Stimulated activated CD4-positive, alpha-beta T cell treated with anti-CD3 and anti-CD28 coated beads, Interleukin-15, amount 100 ng/mL, for 1 hour (primary cell): ENCODE measurements at places on chromosomes 3 and 15.

DNA sequence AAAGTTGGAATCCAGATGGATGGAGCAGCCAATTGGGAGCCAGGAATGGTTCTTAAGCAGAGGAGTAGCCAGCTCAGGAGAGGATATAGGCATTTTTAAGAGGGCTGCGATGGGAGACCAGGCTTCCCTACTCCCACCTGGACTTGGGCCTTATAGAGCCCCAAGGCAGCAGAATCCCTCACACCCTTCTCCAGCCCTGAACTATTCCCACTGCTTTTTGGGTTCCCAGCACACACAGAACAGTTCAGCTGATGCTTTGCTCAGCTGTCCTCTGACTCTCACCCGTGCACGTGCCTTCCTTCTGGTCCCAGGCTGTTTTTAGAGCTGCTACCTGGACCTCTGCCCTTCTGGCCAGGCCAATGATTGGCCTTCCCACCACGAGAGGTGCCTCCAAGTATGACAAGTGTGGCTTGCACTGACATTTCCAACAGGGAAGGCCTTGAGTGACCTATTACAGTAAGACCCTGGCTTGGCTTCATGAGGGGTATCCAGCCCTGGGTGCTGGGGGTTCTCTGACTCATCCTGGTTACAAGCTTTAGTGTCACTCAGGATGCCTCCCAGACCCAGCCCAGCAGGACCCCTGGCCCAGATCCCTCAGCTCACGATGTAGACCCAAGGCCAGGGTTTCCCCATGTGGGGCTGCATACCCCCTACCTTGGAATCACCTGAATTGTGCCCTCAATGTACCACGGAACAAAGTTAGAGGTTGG is 25.2 kb downstream of the NOX5 start:
- no peak for DNase-seq

GRCh38 chr15:39919411-39919747 is 687 bp downstream of the GPR176 start:
- DNase-seq: no peak

DNA sequence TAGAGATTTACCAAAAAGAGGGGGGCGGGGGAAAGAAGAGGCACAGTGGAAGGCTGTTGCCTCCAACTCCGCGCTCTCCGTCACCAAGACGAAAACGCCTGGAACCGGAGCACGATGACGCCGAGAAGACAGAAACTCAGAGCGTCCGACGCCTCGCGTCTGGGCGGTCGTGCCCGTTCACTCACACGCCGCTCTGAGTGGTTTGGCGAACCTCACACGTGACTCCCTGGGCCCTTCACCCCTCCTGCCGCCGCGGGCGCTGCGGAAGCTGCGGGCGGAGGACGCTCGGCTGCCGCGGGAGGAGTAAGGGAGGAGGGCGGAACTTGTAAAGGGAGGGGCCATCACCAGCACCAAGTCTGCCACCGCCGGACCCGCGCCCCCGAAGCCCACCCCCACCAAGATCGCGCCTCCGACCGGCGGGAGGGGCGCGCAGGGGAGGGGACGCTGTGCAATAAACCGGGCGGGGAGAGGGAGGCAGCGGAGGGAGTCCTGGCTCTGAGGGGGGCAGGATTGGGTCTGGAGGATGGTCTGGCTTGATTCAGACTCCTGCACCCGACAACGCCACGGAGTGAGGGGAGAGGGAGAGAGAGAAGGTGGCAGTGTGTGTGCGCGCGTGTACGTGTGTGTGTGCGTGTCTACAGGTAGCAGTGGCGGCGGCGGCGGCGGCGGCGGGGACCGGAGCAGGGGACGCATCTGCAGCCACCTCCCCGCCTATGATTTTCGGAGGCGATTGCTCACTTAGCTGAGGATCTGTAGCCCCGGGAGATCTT is 1.9 kb upstream of the NLGN1 start:
- DNase-seq: no peak

DNA sequence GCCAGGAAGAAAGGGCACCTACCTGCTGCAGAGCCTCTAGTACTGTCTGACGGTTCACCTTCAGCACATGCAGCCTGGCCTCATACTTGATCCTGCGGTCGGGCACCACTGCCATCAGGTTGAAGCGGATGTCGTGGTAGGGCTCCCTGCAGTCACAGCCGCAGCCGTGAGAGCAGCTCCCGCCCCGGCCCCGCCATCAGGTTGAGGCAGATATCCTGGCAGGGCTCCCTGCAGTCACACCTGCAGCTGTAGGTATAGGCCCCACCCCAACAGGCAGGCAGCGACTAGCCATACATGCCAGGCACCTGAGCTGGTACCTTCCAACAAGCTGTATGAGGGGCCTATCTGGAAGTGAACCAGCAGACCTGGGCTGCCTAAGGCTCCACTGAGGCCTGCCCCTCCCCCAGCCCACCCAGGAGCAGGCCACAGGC is 38.7 kb downstream of the SEMA3G start:
- no peak for DNase-seq

DNA sequence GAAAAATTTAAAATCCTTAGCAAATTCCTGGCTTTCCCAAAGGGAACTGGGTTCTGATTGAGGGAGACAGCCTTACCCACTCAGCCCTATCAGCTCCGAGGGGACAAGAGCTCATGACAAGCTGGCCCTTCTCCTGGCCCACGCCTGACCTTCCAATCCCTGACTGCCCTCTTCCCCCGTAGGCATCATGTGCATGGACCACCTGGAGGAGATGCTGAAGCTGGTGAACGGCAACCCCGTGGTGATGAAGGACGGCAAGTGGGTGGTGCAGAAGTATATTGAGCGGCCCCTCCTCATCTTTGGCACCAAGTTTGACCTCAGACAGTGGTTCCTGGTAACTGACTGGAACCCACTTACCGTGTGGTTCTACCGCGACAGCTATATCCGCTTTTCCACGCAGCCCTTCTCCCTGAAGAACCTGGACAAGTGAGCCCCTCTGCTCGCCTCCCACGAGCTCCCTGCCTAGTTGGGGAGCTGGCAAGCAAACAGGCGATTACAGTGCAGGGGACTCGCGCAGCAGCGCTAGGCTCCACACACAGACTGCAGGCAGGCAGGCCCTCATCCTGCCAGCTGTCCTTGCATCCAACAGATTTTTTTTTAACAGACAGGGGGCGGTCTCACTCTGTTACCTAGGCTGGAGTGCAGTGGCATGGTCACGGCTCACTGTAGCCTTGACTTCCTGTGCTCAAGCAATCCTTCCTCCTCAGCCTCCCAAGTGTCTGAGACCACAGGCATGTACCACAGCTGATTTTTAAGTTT is 16.8 kb downstream of the RPUSD3 start:
- no peak for DNase-seq

DNA sequence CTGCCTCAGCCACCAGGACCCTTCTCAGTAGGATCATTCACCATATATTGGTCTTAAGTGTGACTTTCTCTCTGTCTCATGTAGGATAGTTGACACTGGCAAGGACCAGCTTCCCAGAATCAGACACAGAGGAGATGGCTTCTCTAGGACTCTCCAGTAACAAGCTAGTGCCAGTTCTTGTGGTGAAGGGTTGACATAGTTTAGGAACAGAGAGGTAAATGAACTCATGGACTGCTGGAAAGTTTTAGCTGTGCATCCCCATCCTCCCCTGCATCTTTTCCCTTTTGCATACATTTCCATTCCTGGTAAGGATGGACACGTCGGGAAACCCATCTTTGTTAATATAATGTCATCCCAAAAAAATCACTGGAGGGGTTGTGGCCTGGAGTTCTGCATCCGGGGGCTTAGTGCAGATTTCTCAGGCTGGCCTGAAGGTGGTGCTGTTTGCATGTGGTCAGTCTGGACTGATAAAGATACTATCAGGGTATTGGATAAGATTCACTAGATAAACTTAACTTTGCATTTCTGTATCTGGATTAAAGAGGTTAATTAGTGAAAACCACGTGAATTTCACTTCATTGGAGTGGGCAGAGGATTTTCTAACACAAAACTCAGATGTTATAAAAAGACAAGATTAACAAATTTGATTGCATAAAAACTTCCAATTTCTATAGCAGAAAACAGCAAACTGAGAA is 110.8 kb downstream of the TBC1D2B start:
- peak; percentile 29 for DNase-seq

DNA sequence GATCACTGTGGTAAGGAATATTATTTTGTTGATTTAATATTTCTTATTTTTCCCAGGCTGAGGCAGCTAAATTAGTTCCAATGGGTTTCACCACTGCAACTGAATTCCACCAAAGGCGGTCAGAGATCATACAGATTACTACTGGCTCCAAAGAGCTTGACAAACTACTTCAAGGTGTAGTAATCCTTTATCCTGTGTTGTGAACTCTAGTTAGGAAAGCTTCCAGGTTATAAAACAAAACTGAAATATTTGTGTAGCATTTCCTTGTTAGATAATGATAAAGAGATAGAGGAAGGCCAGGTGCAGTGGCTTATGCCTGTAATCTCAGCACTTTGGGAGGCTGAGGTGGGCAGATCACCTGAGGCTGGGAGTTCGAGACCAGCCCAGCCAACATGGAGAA is 11.1 kb downstream of the RAD51 start:
- no peak for DNase-seq

GRCh38 chr3:22779737-22780136 is 423.4 kb upstream of the UBE2E2 start:
- DNase-seq: no peak
